ENCODE measurements at places on chromosomes 3 and 15.

- no peak for DNase-seq
Observed at GRCh38 chr3:105752791-105753415, 115.9 kb downstream of the CBLB start.

DNA sequence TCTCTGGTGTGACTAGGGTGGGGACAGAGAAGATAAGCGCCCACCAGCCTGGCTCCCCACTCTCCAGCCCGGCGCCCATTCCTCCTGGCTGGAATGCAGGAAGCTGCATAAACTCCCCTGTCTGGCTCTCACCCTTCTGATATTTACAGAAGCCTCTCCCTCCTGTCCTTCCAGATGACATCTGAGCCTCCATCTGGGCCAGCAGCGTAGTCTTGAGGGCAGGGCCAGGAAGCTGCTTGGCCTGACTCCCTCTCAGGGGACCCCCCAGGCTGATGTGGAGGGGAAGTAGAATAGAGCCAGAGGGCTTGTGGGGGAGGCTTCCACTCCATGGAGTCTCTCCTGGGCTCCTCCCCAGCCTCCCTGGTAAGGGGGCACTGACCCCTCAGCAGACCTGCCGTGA lies 49.9 kb downstream of the LINGO1 start:
- DNase-seq = no peak

GRCh38 chr15:45023659-45024225 lies 747 bp downstream of the SORD start:
- no peak for DNase-seq

DNA sequence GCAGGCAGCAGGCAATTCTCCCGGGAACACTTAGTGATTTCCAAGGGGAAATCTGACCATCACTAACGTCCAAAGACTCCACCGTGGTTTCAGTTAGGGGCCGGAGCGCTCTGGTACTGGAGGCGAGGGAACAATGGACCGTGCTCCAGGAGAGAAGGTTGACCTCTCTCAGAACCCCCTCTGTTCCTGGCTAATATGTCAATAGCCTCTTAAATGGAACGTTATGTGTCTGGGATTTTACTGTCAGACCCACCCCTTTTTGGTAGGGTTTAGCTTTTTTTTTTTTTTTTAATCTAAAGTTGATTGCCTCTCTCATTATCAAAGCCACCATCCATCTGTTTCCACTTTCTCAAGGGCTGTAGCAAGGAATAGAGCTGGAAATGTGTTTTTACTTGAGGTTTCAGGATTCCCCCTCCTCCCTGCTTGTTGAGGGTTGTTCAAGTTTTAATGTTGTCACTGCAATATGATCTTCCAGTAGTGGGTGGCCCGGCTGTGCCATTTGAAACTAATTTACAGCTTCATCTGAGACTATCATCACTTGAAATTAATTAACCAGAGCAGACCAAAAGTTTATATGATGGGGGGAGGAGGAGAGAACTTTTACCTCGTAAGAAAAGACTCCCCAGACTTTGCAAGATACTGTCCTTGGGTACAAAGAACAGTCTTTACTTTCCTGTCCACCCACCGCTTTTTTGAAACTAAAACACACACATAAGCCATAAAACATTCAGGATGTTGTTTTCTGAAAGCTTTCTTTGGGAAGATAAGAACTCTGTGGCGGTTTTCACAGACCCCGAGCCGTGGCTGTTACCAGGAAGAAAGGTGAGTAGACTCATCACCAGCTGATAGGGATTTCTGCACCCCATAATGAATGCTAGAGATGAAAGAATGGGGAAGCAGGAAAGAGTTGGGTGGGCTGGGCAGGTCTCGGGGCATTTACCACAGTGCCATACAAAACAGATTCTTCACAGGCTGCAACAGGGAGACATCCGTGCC lies 187.8 kb downstream of the UACA start:
- no peak for DNase-seq

DNA sequence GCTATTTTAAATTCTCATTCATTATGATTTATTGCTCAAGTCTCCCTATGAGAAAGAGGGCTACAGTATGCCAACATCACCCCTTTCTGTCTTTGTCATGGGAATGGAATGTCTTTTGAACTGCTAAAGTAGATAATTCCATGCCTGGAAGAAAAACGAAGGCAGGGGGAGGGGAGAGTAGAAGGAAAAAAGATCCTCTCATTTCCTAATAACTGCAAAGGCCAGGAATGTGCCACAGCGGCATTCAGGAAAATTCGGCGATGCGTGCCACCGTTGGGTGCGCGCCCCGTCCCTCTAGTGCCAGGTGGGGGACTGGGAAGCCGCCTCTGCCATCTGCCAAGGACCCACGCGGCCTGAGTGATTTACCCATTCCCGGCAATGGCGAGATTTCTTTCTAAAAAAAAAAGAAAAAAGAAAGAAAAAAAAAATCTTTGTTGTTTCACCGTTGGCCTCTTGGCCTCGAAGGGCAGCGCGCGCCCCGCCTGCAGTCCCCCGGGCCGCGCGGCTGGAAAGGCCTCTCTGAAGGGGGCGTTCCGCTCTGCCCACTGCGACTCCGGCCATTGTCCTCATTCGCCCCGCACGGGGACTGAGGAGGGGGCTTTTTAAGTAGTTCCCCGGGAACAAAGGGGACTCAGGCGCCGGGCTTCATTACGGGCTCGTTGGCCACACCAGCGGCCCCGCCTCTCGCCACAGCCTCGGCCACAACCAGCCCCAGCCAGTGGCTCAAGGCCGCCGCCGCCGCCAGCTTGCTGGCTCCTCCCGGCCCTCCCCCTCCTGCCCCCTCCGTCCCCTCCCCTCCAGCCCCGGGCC lies 54.5 kb downstream of the CPN2 start:
- peak; percentile 62 for DNase-seq

DNA sequence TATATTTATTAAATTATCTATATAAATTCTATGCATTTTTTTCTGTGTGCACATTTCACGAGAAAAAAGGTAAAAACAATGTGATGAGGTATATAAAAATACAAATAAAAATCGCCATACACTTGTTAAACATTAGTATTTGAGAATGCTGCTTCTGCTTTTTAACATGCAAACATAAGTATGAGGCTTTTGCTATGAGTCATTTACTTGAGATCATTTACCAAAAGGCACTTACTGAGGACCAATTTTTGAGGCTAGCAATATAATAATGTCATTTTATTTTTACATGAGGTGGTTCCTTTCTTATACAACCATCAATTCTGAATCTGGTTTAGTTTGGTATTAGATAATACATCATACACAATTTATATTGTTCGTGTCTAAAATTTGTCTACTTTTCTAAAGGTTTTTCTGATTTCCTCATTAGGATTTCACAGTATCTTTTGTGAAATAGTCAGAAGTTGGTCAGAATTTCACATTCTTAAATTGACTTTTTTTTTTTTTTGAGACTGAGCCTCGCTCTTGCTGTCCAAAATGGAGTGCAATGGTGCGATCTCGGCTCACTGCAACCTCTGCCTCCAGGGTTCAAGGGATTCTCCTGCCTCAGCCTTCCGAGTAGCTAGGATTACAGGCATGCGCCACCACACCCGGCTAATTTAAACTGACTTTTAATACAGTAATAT lies 25.6 kb downstream of the DCUN1D1 start:
- no peak for DNase-seq

DNA sequence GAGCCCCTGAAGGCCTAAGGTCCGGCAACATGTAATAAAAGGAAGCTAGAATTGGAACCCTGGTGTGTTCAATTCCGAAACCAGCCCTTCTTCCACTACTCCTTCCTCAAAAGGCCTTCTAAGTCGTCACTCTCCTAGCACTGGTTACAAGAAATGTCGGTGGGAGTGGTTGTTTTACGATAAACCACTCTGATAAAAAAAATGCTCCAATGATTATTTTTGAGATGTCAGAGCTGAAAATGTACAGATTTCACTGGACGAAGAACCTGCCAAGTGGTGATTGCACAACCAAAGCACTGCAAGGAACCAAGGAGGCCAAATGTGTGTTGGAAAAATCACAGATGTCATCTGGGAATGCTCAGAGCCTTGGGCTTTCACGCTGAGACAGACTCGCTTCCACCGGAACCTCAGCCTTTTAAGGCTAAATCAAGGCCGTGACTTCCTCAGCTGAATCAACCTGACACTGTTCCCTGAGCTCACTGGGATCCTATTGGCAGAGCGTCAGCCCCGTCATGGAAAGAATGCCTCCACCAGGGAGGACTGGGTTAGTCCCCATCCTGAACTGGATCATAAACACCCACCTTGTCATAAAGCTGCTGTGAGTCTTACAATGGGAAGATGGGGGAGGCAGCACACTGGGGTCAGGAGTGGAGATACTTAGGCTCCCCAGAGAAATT lies 108.1 kb upstream of the THBS1 start:
- no peak for DNase-seq

GRCh38 chr15:99110093-99110492 lies 5.2 kb downstream of the SYNM start:
- no peak for DNase-seq

DNA sequence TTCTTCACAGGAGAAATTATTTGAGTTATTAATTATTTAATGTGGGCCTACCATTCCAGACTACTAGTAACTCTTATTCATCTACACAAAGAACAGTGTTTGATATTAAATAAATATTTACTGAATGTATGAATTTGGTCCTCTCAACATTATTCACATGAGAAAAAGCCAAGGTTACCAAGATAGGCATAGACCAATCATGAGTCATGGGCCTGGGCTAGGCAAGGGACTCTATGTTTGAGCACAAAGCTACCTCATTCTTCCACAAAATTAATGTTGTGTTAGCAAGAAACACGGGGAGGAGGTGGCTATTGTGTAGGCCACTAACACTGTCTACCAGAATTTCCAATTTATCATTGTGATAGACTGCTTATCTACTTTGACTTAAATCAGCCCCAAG lies 115.7 kb downstream of the SERPINI1 start:
- DNase-seq = no peak

DNA sequence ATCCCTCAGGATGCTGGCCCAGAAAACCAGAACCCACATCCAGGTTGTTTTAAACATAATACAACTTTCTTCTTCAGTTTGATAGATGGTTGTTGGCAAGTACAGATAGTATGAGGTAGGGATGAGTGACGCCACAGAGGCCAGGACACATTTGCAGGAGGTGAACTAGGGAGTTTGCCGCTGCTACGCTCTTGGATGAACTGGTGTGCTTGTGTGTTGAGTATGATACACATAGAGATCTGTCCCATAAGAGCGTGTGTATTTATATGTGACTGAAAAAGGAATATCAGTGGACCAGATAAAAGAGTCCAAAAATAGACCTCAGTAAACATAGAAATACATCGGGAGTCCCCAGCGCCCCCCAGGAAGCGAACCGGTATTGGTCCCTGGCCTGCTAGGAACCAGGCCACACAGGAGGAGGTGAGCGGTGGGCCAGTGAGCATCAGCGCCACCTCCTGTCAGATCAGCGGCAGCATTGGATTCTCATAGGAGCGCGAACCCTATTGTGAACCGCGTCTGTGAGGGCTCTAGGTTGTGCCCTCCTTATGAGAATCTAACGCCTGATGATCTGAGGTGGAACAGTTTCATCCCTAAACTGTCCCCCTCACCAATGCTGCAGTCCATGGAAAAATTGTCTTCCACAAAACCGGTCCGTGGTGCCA lies 98.1 kb downstream of the LRRK1 start:
- peak; percentile 46 for DNase-seq

- peak; percentile 58 for DNase-seq
Observed at GRCh38 chr3:20056725-20057611, 16.7 kb downstream of the KAT2B start.

GRCh38 chr15:101481917-101482525 lies 7.5 kb downstream of the PCSK6 start:
- DNase-seq = peak; percentile 66

GRCh38 chr3:102084006-102084405 lies 234.7 kb downstream of the NFKBIZ start:
- no peak for DNase-seq

- DNase-seq = no peak
Observed at GRCh38 chr3:30713885-30714503, 107.6 kb downstream of the TGFBR2 start.

DNA sequence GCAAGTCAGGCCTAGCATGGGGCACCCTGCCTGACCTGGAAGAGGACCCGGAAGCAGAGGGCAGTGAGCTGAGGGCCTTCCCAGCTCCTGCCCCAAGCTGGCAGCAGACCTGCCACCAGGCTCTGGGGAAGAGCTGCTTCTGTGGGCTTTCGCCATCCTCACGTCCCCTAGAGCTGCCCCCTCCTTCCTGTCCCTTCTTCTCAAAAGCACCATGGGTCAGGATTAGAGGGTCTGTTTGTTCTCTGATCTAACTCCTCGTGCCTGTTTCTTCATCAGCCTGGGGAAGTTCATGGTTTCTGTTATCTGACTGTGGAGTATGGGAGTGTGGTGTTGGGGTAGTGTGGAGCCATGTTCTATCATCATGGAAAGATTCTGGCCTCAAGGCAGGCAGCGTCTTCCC lies 58.4 kb upstream of the POLG start:
- no peak for DNase-seq

Data from RWPE2 (cell line).